NCI-H524 (cell line): ENCODE measurements at places on chromosomes 12 and 14.

DNA sequence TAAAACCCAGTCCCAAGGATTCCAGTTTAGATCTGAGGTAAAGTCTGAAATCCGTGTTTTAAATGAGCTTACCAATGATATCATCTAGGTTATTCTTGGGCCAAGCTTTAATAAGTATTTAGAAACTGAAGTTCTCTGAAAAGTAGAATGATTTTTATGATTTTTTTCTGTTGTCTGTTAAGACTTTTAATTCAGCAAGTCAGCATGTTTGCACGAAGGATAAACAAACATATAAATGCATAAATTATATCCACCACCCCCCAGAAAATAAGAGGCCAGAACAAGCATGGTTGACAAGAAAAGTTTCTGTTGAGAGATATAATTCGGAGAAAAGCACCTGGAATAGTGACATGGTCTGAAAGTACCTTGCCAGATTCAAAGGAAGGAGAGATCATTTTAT is 655.7 kb downstream of the NOVA1 start:
- no peak for DNase-seq

DNA sequence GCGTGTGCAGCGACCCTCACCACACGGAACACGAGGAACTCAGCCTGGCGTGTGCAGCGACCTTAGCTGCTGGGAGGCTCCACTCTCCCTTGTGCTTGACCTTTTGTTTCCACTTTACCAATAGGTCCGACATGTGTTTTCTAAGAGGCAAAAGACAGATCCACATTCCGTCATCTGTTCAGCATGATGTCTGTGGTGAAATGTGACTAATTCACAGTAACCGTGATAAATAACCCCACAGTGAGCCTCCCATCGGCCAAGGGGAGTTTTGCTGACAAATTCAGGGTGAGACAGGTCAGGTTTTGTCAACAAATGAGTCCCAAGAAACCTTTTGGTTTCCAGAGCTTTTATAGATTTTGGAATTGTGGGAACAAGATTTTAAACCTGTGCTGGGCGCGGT is 55.9 kb downstream of the MOK start:
- DNase-seq = no peak

GRCh38 chr12:73383584-73384222 is 1111.5 kb downstream of the TRHDE start:
- no peak for DNase-seq

DNA sequence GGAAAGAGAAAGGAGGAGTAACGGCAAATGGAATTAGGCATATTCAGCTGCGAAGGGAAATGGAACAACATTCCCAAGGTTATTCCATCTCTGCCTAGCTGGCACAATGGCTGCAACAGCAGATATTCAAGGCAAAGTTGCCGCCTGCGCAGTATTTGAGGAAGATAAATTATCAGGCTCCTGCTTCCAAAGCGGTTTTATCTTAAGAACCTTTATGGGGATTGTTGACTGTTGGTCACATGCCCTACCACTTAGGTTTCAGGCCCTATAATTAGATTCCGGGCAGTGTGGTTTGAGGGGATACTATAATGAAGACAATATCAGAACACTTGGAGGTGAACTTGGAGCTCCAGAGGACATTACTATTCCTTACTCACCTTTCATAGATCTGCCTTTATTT is 99.7 kb downstream of the FGD4 start:
- no peak for DNase-seq

- peak; percentile 30 for DNase-seq
Observed at GRCh38 chr14:104393898-104394381, 185.6 kb upstream of the C14orf180 start.

- DNase-seq = no peak
Observed at GRCh38 chr14:98864211-98864610, 407.8 kb downstream of the BCL11B start.

DNA sequence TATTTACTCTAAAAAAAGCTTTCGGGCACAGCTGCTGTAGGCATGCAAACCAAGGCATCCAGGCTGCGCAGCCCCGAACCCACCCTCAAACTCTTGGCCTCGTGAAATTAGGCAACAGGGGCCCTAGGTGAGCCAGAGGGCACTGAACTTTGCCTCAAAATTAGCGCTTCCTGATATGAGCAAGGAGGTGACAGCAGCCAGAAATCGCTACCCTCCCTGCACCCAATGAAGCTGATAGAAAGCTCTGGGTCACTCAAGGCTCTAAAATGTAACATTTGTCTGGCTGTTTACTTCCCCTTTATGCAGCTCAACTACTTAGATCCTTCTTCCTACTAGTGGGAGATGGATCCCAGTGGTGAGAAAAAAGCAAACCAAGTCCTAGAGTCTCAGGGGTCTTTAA is 61.8 kb downstream of the PITPNM2 start:
- DNase-seq = no peak

DNA sequence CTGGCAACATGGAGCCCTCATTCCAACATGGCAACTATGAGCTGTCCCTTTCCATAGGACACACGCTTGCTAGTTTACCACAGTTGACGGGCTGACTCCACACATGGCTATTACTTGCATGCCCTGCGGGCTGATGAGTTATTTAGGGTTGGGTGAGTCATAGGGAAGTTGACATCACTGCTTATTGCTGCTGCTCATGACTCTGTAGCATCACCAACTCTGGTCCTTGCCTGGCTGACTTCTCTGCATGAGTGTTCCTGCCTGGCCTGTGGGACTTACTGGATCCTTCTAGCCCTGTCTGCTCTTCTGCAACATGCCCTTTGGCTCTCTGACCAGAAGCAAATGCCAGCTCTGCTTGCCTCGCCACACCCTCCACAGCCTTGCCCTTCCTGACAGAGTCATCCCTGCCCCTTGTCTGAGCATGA is 199.5 kb downstream of the ANO6 start:
- DNase-seq = no peak

DNA sequence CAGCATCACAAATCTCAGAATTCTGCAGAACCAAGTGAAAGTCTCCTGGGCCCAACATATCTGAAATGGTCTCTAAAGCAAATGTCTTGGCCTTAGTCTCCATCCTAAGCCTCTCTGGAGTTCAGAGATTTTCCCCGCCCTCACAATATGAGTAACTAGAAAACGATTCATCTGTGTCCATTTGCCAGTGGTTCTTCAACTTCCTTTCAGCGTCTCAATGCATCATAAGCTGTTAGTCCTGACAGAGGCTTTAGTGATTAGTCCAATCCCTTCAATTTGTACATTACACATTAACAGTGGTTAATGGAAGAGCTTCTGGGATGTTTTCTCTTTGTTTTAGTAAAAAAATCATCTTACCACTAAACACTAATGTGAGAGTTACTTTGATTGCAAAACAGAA is 17.4 kb downstream of the NPC2 start:
- DNase-seq = no peak

DNA sequence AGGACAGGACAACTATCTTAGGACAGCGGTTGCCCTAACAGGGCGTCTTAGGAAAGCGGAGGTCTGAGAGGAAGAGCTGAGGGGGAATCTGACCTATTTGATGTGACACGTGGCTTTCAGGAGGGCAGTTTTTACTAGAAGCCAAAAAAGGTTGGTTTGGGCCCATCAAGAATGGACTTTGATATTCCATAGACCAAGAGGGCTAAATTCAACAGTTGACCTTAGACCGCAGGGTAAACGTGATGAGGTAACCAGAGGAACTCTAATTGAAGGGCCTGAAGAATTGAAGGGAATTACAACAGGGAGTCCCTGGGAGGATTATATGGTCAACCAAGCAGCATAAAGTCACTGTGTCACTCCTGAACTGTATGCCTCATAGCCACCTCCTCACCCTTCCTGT is 11.5 kb downstream of the C1S start:
- no peak for DNase-seq

GRCh38 chr14:32620724-32621123 is 291.6 kb downstream of the AKAP6 start:
- DNase-seq = no peak

DNA sequence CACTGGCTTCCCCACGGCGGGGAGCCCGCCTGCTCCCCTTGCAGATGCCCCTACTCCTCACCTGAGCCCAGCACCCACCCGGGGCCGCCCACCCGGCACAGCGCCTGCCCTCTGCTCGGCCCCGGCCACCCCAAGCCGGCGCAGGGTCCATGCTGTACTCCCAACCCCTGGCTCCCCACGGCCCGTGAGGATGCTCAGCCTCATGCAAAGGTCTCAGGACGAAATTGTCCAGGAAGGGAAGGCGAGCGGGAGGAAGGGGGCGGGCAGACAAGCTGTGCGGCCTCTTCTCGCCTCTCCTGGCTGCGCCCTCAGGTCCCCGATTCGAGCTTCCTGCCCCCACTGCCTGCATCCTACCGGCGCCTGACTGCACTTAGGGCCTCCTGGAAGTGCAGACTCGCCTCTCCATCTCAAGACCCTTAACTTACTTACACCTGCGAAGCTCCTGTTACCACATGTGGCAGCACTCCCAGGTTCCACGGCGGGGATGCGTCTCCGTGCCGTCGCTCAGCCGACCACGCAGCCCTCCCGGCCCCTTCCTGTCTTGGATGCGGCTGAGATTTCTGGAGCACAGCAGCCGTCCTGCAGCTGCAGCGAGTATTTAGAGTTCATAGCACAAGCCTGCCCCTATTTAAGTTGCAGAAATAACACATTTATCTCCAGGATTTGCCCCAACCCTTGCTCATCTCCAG is 18.0 kb downstream of the LRCOL1 start:
- no peak for DNase-seq

DNA sequence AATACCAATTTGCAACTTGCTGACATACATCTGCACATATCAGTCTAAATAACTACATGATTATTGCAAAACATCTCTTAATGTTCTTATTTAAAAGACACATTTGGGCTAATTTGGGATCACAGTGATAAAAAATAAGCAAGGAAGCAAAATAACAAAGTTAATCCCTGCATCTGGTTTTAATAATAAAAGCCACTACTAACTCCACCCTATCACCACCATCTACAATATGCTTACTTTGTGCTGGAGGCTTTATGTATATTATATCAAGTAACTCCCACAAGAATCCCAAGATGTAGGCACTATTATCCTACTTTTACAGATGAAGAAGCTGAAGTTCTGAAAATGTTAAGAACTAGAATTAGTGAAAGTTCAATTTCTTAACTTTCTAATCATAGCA is 45.7 kb downstream of the TAOK3 start:
- DNase-seq = no peak

DNA sequence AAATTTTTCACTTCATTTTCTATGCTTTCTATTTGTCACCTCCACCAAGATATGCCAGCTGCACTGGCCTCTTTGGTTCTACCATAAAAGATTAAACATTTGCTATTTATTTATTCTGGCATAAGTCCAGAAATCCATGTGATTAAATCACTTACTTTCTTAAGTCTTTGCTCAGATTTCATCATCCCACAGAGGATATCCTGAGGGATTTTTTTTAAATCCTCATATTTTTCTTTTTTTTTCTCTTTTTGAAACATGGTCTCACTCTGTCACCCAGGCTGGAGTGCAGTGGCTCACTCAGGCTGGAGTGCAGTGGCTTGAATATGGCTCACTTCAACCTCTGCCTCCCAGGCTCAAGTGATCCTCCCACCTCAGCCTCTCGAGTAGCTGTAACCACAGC is 645.4 kb upstream of the ATXN7L3B start:
- no peak for DNase-seq

- DNase-seq = no peak
Observed at GRCh38 chr12:11712491-11712890, 63.0 kb downstream of the ETV6 start.

DNA sequence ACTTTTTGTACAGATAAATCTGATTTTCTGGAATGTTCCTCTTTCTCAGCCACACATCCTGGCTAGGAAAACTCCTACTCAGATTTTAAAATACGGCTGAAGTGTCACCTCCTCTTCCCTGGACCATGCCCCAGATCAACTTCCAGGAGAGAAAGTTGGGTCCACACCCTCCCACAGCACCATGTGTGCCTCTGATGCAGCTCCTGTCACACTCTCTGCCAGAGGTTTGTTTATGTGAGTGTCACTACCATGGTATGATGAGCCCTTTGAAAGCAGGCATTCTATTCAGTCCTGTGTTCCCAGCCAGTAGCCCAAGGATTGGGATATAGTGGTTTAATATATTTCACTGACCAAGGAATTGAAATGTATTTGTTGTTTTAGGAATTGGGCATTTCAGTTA is 287.2 kb upstream of the ATP2B1 start:
- no peak for DNase-seq

- no peak for DNase-seq
Observed at GRCh38 chr12:11812586-11813437, 163.3 kb downstream of the ETV6 start.

- DNase-seq = peak; percentile 14
Observed at GRCh38 chr14:41302776-41303175, 303.9 kb upstream of the LRFN5 start.

DNA sequence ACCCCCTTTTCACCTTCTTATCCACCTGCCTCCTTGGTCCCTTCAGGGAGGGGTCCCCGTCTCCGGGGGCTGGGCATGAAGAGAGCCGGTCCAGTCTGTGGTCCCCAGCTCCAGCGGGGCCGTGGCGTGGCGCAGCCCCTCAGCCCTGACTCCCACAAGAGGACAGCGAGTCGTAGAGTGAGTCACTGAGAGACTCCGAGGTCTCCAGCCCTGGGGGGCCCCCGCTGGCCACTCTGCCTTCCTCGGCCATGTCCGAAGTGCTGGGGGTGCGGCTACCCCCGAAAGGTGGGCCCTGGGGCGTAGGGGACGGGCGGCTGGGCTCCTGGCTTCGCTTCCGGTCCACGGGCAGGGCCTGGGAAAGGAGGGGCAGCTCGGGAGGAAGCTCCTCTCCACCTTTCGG is 36.5 kb downstream of the NCKAP5L start:
- DNase-seq = no peak

DNA sequence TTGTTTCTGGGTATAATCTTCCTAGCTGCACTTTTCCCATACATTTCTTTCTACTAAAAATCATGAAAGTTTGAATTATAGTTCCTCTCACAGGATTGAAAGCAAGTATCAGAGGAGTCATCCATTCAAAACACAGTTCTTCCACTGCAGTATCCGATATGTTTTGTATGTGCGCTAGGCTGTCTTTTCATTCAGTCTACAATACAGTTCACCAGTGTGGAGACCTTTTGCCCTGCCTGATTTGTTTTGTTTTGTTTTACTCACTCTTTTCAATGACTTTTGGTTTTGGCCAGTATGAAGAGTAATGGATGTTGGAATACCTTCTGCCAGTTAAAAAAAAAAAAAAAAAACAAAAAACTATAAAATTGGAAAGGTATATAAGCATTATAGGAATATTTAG is 91.4 kb downstream of the FGD4 start:
- DNase-seq = no peak

DNA sequence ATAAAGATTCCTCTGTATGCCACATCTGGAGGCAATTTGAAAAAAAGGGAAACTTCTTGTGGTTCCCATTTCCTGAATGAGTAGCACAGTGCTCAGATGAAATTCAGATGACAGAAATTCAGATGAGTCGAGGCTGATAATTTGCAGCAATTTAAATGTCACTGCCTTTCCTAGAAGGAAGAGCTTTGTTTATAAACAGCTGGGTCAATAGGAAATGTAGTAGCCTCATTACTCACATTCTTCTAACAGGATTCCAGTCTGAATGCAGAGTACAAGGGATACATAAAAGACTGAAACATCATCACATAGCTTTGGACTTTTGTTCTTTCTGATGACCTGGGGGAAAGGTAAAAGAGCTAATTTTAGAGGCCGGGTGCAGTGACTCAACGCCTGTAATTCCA is 11.3 kb upstream of the DACT1 start:
- no peak for DNase-seq
